NCI-H1092 treated with DMSO at 0.1 percent for 48 hours (cell line): ENCODE measurements at places on chromosomes 7 and 10.

DNA sequence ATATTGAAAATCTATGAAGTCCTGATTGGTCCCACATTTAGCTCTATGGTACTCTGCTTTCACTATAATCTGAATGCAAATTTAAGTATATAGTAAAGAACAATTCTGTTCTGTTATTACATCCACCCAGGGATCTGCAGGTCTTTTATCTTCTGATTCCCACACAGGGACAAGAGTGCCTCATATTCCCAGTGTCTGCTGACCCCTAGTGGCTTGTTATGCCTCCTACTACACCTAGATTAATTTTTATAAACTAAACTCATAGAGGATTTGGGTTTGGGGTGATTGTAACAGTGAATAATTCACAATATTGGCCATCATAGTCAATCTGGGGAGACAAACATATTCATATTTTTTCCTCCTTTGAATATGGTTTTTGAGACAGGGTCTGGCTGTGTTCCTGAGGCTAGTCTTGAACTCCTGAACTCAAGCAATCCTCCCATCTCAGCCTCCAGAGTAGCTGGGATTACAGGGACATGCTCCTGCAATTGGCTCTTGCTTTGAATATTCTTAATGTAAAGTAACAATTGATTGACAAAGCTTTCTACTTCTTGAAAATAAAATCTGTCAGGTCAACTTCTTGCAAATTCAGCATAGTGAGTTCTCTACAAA, 282.1 kb downstream of the KCND2 start:
- peak; percentile 76 for DNase-seq

DNA sequence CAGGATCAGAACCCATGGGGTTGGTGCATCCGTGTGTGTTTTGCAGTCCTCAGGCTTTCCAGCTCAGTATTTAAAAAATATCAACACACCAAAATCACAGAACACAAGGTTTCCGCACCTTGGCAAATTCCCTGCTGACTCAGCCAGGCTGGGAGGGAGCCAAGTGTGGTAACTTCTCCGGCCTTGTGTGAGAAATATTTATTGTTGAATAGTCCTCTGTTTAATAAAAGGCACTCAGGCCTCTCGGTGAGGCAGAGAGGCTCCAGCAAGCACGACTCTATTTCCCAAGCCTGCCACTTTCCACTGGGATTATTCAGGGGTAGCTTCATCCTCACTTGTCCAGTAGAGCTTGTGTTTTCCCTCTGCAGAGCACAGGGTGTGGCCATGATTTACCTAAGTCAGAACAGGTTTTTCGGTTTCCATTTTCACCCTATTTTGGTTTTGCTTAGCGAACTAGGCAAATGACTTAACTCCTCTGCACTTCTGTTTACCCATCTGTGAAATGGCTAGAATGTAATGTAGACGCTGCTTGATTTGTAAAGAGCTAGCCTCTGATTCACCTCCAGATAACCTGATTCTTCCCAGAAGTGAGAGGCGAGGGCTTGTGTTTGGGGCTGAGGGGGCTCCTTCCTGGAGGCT, 13.0 kb upstream of the CHST15 start:
- DNase-seq = no peak

DNA sequence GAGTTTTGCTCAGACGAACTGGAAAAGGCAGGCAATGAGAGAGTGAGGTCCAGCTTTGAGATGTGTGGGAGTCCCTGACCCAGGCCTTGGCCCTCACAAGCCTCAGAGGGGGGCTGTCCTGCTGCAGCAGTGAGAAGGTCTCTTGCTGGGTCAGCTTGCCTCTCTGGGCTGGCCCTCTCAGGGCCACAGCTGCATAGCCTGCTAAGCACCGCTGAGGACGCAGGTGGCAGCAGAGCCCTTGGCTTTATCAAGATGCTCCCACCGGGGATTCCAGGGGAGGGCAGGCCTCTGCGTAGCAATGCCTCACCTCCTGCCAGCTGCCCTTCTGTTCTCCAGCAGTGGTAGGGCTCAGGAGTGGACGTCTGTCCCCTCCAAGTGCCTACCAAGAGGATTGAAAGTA, 128.7 kb downstream of the COBL start:
- no peak for DNase-seq

- DNase-seq = no peak
Measured at GRCh38 chr10:45034301-45034700, 33.6 kb downstream of the ZNF22 start.

DNA sequence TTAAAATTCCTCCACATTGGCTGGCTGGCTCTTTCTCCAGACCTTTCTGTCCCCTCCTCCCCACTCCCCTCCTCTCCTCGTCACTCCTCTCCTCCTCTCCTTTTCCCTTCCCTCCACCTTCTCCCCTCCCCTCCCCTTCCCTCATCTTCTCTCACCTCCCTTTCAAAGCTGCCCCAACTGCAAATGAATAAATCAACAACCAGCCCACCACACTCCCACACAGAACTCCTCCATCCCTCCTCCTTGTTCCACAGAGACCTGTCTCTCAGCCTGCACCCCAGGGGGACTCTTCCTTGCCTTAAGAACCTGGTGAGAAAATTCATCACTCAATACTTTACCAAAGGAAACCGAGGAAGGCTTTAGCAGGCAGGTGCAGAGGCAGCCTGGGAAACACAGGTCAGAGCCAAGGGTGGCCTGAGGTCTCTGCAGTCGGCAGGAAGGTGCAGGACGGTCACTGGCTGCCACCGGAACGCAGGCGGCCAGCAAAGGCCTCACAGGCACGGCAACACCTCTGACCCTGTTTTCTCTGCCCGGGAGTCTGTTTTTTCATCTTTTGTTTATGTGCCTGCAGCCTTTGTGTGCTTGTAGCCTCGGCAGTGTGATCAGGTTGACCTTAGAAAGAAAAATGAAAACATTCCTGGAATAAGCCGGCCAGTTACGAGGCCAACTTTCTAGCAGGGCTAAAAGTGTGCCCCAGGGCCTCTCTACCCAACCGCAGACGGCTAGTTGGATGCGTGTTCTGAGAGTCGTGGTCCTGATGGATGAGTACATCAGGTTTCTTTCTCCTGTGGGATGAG, 207.6 kb upstream of the KLF6 start:
- DNase-seq = no peak

- DNase-seq = no peak
Measured at GRCh38 chr10:121300723-121301122, 297.5 kb downstream of the FGFR2 start.

- no peak for DNase-seq
Measured at GRCh38 chr7:71996141-71996540, 416.0 kb downstream of the CALN1 start.

DNA sequence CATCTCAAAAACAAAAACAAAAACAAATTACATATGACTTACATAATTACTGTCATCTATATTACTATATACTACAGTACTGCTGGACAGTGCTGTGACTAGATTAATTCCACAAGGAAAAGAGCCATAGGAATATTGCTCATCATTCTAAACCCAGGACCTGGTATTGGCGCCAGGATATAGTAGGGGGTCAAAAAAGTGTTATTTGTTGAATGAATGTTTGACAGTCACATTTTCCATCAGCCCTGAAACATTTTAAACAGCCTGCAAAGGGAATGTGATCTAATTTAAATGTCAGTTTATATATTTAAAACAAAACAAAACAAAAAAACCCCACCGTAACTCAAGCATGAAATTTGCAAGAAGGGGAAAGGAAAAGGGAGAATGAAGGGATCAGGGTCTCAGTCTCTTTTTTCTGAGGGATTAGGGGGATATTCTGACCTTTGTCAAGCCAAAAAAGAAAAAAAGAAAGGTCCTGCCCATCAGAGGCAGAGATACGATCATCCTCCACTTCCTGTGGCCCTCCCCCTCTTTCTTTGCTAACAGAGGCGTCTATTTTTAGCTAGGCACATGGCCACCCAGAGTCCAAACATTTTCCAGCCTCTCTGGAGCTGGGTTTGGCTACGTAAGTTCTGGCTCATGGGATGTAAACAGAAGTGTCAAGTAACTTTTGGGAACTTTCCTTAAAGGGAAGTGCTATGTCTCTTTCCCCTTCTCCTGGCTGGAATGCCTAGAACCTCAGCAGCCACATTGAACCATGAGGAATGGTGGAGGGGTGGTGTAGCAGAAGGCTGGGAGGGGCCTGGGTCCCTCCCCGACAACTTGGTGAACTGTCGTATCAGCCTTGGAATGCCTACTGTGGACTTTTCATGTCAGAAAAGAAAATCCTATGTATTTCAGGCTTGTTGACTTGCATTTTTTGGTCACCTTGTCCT, 44.6 kb upstream of the DLG5 start:
- no peak for DNase-seq

- no peak for DNase-seq
Measured at GRCh38 chr7:55556492-55556891, 15.8 kb downstream of the VOPP1 start.

- no peak for DNase-seq
Measured at GRCh38 chr7:34365011-34365410, 293.0 kb upstream of the NPSR1 start.

DNA sequence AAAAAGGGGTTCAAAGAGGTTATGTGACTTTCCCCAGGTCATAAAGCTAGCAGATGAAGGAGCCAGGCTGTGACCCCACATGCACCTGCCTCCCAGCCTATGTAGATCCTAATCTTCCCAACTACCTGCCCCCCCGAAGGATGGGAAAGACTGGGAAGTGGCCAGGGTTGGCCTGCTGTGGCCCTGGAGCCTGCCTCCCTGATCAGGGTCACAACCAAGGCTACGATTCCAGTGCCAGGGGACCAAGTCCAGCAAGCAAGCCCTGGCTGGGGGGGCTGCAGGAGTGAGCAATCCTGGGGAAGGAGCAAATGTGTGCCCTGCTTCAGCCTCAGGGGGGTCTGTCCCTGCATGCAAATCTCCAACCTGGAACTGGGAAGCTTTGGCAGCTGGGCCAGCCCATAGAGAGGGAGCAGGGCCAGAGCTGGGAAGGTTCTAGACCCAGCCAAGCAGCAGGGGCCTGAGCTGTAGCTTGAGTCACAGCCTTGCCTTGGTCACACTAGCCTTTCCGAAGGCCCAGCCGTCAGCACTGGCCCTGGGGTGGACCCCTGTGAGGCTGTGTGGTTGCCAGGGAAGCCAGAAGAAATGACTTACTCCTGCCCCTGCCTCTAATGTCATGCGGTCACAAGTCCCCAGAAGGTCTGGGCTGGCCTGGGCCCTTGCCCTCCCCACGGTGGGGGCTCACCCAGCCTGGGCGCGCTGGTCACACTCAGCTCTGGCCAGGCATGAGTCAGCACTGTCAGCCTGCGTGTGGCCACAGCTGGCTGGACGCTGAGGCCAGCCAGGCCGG, 96.4 kb upstream of the ZMIZ1 start:
- no peak for DNase-seq

DNA sequence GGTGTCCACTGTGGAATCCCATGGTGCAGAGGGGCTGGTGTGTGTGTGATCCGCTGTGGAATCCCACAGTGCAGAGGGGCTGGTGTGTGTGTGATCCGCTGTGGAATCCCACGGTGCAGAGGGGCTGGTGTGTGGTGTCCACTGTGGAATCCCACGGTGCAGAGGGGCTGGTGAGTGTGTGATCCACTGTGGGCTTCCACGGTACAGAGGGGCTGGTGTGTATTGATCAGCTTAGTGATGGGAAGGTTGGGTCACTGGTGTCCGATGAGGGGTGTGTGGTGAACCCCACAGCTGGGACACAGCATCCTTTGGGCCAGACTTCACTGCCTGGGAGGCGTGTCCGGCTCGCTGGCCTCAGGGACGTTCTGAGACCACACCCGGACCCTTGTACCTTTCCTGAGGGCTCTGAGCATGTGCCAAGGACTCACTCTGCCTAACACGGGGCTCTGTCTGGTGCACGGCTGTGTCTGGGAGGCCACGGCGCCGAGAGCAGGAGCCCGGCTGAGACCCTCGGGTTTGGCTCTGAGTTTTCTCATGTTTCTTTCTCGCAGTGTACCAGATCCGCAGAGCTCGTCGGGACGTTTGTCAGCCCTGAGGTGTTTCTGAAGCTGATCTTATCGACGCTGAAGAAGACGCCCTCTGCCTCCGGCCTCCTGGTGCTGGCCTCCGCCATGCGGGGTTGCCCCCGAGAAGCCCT, 29.3 kb upstream of the PRKAR1B start:
- no peak for DNase-seq

DNA sequence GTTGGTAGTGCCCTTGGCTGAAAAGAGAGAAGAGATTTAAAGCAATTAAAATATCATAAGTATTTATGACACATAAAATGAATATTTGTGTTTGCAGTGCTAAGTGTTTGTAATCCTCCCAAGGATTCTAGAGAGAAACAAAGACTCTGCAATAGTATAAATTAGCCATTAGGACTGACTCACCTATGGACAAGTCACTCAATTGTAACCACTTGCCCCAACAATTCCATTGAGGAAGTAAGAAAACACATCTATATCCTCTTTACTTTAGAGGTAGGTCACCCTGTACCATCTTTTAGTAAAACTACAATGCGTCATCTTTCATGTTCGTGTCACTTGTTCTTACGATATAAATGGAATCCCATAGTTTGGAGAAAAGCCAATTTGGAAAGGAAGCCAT, 85.7 kb upstream of the INHBA start:
- DNase-seq = no peak

GRCh38 chr10:53699231-53699630, 926.6 kb upstream of the MBL2 start:
- DNase-seq = no peak

DNA sequence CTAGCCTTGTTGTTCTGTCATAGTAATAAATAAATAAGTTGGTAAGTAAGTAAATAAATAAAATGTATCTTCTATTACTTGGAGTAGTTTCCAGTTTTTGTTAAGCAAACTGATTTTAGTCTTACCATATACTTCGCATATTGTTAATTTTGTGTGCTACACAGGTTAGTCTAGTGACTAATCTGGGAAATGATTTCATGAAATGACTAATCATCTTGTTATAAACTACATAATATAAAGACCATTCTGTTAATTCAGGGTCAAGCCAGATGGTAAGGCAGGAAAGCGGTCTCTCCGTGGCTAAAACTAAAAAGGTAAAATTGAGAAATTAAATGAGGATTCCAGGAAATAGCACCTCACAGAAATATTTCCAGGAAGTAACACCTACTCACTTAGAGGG, 58.5 kb upstream of the FOXP2 start:
- no peak for DNase-seq

DNA sequence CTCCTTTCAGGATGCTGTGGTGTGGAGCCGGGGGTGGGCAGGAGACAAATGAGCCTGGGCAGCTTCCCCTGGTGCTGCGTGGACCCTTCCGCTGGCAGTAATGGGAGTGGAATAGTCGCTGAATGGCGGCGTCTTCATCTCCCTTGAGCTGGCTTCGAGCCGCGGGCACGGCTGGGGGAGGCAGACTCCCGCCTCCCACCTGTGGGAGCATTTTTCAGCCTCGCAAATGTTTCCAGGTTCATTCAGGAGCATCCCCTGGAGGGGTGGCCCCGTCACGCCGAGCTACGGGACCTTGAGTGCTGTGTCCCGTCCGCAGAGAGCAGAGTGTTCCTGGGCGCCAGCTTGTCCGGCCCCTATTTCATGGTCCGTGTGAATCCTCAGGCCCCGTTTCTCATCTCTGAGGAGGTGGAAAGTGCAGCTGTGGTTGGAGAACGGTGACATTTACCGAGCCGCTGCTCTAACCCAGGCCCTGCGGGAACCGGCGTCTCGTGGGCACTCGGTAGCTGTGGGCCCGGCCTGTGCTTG, 18.1 kb downstream of the FAM20C start:
- DNase-seq = no peak

- DNase-seq = no peak
Measured at GRCh38 chr7:2049782-2050510, 182.8 kb downstream of the MAD1L1 start.

- DNase-seq = no peak
Measured at GRCh38 chr10:550665-551372, 138.6 kb downstream of the DIP2C start.
